CD4-positive, alpha-beta T cell (primary cell): ENCODE measurements at places on chromosomes 2 and 18. TPM values are rescaled to one million over a fixed set of nuclear protein-coding genes. Genes with fewer than 3 reads are reported as not detected.
A peak's percentile ranks its signal among the peaks of the same experiment; 100 is the strongest.

GRCh38 chr2:146451972-146452371 is 1392.9 kb upstream of the ACVR2A start:
- H3K36me3 ChIP-seq = no peaks in the 10 kb centered on the region
- no peak for DNase-seq
- no peaks in the 10 kb centered on the region for H3K27me3 ChIP-seq

DNA sequence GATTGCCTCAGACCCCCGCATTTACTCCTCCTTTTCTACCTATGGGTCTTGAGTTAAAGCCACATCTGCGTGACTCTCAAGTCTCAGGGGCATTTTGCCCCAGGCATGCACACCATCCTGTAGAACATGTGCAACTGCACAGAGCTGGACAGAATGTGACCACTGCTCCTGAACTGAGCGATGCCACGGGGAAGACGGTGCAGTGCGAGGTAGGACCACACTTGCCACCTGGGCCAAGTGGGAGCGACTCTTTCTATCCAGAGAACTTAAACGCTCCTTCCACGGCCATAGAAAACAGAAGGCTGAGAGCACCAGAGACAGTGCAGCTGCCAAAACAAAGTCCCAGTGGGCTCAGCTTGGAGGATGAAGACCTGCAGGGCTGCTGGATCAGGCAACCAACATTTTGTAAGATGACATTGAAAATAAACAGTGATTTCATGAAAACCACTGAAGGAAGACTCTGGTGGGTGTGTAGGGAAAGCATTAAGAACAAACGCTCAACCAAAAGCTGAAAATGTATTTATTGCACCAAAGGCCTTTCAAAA is 149.0 kb upstream of the HDAC4 start:
- H3K4me3 ChIP-seq = no peak overlapping the region
- H3K4me1 ChIP-seq = peaks cover 28% of the 10 kb centered on the region
- no peak overlapping the region for H3K27ac ChIP-seq
- no peaks in the 10 kb centered on the region for H3K36me3 ChIP-seq
- DNase-seq = no peak

DNA sequence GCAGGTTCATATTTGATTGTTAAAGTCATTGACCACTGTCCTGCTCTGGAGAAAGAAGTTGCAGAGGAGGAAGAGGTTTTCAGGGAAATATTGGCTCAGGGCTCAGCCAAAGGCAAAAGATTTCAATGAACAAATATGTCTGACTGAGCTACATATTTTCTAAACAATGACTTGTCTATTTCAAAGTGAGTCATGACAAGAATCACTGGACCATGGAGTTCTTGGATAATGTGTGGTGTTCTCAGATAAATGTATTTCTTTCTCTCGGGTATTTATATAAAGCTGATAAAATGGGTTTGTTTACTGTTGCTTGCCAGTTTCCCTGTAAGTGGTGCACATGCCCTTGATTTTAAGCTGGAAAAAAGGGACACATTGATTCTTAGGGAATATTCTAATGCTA is 34.3 kb upstream of the RMP24 start:
- H3K27me3 ChIP-seq = no peaks in the 10 kb centered on the region
- no peak overlapping the region for H3K27ac ChIP-seq
- no peaks in the 10 kb centered on the region for H3K36me3 ChIP-seq
- no peaks in the 10 kb centered on the region for H3K4me1 ChIP-seq
- DNase-seq = no peak
- no peak overlapping the region for H3K4me3 ChIP-seq

GRCh38 chr2:96359310-96359709 is 23.7 kb downstream of the NCAPH start:
- no peaks in the 10 kb centered on the region for H3K27me3 ChIP-seq
- H3K27ac ChIP-seq = no peak overlapping the region
- H3K4me3 ChIP-seq = no peak overlapping the region
- peaks cover 10% of the 10 kb centered on the region for H3K4me1 ChIP-seq
- peak; percentile 59 for DNase-seq

DNA sequence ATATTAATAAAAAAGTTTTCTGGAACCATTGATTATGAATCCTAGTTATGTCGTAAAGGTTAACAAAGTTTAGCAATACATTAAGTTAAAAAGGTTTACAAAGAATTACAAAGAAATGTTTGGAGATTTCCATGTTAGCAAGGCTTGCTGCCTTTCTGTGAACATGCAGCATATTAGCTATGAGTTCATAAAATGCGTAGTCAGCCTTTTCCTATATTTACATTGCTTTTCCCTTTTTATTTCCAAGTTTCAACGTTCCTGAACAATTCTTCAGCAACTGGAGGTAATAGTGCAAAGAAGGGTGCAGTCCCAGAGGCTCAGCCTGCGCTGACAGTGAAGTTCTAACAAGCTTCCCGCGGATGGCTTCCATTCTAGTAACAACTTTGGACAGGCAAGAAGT is 51.6 kb downstream of the WDSUB1 start:
- no peaks in the 10 kb centered on the region for H3K27me3 ChIP-seq
- no peak for DNase-seq
- H3K4me3 ChIP-seq = no peak overlapping the region
- H3K36me3 ChIP-seq = no peaks in the 10 kb centered on the region
- H3K4me1 ChIP-seq = no peaks in the 10 kb centered on the region

DNA sequence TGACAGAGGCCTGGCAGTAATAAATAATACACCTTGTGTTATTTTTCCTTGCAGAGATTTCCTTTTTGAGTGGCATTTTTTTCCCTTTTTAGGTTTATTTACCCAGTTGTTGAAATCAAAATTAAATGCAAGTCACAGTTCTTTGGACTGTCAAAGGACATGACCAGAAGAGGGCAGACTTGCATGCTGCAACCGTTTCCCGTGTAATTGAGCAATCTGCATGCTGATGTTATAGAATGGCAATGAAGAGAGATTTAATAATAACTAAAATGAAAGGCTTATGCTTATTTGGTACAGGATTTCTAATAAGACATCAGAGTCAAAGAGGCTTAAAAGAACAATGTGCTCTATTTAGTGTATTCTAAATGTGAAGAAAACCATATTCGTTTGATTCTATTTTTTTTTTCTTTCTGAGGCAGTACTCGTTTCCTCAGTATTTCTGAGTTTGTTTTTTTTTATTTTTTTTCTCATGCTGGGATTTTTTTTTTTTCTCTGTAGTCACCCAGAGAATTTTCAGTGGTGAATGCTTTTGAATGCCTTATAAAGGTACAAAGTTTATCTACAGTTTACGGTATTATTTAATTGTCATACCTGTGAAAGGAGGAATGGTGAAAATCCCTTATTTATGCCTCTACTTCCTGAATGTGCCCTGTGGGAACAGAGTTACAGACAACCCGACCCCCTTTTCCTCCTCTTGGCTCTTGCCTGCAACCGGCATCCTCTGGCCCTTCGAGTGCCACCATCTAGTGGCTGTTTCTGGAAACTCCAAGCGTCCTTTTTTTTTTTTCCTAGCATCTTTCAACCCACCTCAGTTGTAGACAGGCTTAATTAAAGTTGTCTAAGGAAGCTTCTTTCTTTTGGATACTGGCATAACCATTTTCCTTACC is 368.5 kb downstream of the LRRTM1 start:
- no peaks in the 10 kb centered on the region for H3K36me3 ChIP-seq
- no peaks in the 10 kb centered on the region for H3K27me3 ChIP-seq
- DNase-seq = peak; percentile 7
- H3K4me1 ChIP-seq = no peaks in the 10 kb centered on the region
- no peak overlapping the region for H3K4me3 ChIP-seq

GRCh38 chr18:22523481-22523880 is 105.8 kb upstream of the CTAGE1 start:
- H3K4me3 ChIP-seq = no peak overlapping the region
- no peaks in the 10 kb centered on the region for H3K27me3 ChIP-seq
- no peak overlapping the region for H3K27ac ChIP-seq
- DNase-seq = no peak

DNA sequence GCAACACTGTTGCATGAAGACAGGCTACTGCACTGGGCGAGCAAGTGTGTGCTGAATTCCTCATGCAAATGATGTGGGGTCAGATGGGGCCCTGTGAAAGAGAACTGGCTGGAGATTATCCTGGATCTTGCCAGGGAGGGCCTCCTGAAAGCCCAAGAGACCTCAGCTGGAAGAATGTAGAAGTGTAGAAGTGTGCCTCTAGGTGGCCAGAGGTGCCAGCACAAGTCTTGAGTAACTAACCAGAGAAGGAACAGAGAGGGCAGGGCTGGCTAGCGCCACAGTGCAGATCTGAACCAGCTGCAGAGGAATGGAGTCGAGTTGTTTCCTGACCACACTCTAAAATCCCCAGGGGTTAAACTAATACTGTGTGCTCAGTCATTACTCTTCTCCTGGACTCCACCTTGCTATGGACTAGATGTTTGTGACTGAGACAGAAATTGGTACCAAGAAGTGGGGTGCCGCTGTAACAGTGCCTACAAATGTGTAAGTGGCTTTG is 399.3 kb downstream of the LRATD1 start:
- no peak overlapping the region for H3K27ac ChIP-seq
- no peaks in the 10 kb centered on the region for H3K4me1 ChIP-seq
- no peaks in the 10 kb centered on the region for H3K27me3 ChIP-seq
- no peak for DNase-seq
- no peak overlapping the region for H3K4me3 ChIP-seq
- no peaks in the 10 kb centered on the region for H3K36me3 ChIP-seq

GRCh38 chr2:234850818-234851217 is 101.0 kb upstream of the SH3BP4 start:
- H3K36me3 ChIP-seq = no peaks in the 10 kb centered on the region
- DNase-seq = no peak
- H3K27me3 ChIP-seq = no peaks in the 10 kb centered on the region

TMEM37 gene
- not detected for total RNA-seq

SIX3 gene
- not detected for total RNA-seq

ICOS gene
- total RNA-seq = 98.1 TPM

TFCP2L1 gene
- total RNA-seq = 0.17 TPM

SLC23A3 gene
- 0.36 TPM for total RNA-seq

PROM2 gene
- 0.73 TPM for total RNA-seq

MGAT4A gene
- total RNA-seq = 204 TPM
